ENCODE measurements at places on chromosomes 7 and 10.
A peak's percentile ranks its signal among the peaks of the same experiment; 100 is the strongest.

- DNase-seq: peak; percentile 43
Observed at GRCh38 chr7:32658034-32658433, 162.7 kb downstream of the AVL9 start.

GRCh38 chr10:116109881-116110280 lies 163.1 kb downstream of the GFRA1 start:
- no peak for DNase-seq

GRCh38 chr10:2326411-2326810 lies 589.1 kb upstream of the ADARB2 start:
- DNase-seq: no peak

DNA sequence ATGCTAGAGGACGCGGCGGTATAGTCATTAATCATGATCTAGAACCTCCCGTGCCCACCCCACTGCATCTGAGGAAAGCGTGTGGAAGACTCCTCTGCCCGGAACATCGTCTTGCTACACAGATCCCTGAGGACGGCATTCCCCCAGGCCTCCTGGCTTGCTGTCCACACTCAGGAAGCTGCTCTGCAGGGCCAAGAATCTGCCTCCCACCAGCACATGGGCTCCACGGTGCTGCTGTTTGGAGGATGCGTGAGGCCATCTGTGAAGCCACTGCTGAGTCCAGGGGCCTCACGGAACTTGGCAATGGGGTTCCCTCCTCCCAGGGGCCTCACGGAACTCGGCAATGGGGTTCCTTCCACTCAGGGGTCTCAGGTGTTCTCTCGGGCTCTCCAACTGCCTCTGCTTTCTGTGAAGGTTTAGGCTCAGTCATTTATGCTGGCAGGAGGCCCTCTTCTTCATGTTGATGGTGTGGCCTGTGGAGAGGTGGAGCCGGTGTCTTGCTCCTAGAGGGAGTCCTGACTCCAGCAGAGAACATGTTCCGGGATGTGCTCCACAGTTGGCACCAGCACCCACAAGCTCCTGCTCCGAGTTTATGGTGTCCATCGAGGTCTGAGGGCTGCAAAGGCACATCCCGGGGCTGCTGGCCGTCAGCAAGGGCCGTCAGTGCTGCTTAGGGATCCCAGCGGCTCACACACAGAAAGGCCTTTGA lies 273.3 kb downstream of the DNAJB6 start:
- no peak for DNase-seq

DNA sequence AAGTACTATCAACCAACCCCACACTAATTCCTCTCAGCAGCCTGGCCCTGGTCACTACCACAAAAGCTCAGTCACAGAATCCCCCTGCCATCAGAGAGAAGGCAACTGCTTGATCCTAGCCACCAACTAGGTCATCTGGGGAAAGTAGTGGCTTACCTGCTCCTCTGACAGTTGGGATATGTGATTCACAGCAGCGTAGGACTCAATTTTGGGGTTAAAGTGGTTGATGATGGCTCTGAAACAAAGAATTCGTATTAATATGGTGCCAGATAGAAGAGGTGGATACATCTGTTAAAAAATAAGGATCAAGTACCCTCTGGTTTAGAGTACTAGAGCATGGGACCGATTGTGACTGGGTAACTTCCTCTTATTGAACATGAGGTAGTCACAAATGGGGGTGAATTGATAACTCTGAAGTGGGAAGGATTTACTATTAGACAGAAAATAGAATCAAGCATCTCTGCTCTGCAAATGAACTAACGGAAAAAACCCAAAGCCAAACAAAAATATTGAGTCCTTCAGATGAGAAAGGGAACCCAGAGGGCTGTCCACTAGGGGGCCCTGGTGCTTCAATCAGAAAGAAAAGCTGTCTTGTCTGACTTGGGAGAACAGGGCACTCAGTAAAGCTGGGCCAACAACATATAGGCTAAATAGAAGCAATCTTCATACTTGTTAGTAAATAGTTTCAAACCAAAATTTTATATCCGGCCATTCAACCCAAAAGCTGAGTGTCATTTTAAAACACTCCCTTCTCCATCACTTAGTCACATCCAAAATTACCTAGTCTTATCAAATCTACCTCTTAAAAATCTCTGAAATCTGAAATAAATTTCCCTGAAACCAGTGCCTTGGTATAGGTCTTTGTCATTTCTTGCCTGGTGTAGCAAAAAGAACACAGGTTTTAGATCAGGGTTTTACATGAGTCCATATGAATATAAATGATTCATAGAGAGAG lies 45.9 kb upstream of the KCNIP2 start:
- peak; percentile 78 for DNase-seq

DNA sequence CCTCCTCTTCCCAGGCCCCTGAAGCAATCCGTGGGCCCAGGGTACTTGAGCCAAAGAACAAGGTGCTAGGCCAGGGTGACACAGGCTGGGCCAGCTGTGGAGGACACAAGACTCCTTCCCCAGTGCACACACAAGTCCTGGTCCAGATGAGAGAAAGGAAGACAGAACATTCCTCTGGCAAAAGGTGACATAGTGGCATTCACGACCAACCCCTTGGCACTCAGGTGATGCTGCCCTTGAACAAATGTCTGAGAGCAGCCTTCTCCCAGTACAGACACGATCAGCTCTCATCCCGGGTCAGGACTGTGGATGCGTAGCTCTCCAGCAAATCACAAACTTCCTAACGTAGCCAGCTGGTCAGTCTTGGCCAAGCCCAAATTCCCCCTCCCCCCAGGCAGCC lies 118.5 kb downstream of the OAT start:
- DNase-seq: no peak

DNA sequence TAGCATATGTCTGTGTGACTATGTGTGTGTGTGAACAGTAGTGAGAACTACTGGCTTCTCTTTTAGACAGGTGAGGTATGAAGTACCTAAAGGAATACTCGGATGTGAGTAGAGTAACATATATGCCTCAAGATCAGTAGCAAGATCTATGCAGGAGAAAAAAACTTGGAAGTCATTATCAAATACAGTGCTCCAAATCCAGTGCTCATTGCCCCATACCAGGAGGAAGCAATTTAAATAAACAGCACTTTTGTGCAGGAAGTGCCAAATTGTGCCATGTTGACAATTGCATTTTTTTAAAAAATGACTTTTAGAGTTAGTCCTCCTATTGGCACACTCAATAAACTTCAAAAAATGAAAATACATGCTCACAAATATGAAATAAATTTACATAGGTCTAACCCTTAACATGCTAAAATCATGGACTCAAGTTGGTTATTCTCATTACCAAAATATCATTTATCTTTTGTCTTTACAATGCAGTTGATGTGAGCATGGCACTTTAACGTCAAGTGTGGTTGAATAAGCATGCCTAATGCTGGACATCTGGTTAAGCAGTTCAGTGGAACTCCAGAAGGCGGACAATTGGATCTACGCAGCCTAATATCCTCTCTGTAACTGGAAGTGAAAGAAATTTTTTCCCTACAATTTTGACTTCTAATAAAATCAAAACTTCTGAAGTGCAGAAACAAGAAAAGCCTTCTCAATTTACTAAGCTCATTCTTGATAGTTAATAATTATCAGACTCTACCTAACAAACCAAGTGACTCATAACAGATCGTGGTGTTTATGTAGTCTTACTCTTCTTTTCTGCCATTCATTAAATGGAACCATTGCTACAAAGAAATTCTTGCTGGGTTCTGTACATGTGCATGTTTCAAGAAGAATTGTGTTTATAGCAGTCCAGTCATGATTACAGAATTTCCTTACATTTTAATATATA lies 195.2 kb downstream of the MDFIC start:
- no peak for DNase-seq

DNA sequence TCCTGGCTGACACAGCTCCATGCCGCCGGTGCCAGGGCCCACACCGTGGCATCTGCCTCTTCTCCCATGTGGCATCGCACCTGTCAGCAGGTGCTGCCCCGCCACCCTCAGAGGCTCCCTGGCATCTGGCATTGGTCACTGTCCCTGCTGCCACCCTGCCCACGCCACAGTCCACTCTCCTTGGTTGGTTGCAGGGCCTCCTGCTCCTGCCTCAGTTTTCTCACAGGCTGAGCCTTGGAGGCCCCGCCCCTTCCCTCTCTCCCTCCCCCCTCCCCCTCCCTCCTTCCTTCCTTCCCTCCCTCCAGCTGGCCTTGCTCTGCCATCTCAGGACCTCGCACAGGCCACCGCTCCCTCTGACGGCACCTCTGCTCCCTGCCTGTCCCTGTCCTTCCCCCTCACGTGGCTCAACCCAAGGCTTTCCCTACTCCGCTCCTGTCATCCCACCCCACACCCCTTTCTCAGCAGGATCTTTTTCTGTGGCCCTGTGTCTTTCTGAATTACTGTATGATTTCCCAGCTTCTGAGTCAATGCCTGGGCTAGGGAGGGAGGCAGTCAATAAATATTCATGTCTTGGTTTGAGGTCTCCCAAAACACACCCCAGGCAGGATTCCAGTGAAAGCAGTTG lies 87.4 kb downstream of the INPP5A start:
- DNase-seq: peak; percentile 20

- peak; percentile 81 for DNase-seq
Observed at GRCh38 chr7:157046681-157047080, 36.2 kb upstream of the MNX1 start.

GRCh38 chr7:124718032-124718766 lies 47.4 kb downstream of the GPR37 start:
- peak; percentile 96 for DNase-seq

GRCh38 chr10:127150136-127150535 lies 46.3 kb downstream of the INSYN2A start:
- peak; percentile 75 for DNase-seq

GRCh38 chr7:75969182-75969581 lies 25.2 kb downstream of the TMEM120A start:
- DNase-seq: no peak
